T1000 (cell line): ENCODE measurements at places on chromosomes 13 and 19.

DNA sequence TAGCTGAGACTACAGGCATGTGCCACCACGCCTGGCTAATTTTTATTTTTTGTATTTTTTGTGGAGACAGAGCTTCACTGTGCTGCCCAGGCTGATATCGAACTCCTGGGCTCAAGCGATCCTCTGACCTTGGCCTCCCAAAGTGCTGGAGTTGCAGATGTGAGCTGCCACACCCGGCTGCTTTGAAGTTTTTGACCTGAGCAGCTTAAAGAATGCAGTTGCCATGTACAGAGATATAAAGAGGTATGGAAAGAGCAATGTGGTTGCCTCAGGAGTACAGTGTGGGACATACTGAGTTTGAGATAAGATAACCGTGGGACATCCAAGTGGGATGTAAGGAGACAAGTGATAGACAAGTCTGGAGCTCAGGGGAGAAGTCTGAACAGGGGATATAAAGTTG, 82.7 kb upstream of the LSM14A start:
- DNase-seq: no peak

GRCh38 chr13:111284565-111284964, 35.9 kb upstream of the TEX29 start:
- no peak for DNase-seq

DNA sequence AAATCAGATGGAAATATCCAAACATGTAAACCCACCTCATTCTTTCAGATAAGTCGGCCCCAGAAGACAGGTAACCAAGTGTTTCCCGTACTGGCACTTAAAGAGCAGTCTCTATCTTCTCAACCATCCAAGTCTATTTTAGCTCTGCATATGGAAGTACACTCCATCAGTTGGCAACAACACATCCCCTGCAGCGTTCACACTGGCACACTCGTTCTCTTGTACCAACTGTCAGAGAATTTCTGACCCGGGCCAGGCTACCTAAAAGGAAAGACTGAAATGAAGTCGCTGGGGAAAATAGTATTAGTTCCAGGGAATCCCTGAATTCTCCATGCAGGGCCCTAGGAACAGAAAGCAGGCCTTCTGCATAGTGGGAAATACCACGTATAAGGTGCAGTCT, 109.3 kb downstream of the RXFP2 start:
- DNase-seq: no peak

DNA sequence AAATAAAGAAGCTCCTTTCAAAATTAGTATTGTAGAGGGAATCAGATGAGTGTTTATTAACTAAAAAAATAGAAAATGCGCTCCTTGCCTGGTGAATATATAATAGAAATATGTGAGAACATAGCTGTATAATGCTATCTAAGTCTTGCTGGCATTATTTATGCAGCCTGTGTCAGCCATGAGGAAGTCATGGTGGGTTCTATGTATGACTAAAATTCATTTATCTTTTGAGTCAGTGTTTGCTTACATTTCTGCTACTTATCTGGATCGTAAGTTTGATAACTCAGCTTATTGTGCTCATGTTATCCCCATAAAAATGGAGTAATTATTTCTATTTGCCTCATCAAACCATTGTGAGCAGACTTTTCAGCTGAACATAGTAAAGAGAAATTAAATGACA, 449.3 kb downstream of the OXGR1 start:
- no peak for DNase-seq

DNA sequence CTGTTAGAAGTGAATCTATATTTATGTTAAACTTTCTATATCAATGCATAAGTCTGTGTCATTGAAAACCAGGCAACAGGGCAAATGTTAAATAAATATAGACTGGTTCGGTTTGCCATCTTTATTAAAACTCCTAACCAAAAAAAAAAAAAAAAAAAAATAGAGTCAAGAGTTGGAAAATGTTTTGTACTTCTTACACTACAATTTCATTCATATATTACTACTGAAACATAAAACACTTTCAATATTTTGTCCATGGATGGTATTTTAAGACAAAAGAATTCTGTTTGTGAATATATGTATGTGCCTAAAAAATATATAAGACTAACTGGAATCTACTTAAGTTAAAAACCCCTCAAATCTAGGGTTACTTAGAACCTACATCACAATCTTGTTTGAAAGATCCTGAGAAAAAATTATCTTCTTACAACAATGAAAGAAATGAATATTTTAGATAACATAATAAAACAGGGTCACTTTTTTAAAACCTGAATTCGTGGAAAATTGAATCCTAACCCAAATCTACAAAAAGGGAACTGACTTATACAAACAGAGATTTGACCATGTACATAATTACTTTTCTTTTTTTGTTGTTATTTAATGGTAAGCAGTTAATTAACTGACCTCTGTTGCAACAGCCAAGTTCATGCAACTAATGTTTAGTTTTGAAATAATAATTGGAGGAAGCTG, 5.1 kb downstream of the DACH1 start:
- no peak for DNase-seq

DNA sequence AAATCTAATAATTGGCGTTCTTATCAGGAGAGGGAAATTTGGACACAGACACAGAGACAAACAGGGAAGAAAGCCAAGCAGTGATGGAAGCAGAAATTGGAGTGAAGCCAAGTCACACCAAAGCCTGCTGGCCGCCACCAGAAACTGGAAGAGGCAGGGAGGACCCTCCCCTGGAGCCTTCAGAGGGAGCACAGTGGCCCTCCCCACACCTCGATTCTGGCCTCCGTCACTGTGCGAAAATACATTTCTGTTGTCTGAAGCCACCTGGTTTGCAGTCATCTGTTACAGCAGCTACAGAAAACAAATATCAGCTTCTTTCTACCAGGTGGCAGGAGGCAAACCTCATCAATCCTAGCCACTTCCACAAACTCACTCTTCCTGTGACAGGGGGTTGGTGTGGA, 8.3 kb upstream of the TLE6 start:
- DNase-seq: no peak
